ENCODE measurements at places on chromosomes 2 and 18. TPM values are rescaled to one million over a fixed set of nuclear protein-coding genes. Genes with fewer than 3 reads are reported as not detected.

DNA sequence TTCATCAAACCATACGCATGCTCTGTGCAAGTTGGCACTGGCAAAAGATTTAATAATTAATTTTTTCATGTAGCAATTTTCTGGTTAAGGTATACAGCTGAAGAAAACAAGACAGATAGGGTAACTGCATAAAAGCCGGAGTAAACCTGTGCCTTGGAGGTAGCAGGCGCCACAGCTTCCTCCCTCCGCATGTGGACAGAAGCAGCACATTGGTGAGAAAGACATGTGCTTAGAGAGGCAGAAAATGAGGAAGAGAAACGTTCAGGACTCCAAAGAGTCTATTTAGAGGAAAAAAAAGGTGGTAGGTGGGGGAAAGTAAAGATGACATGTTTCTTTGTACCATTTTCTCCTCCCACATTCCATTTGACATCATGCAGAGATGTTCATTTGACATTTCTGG lies 9.3 kb downstream of the ST6GAL2 start:
- no peak overlapping the region for H3K27ac ChIP-seq
- peaks cover 1% of the 10 kb centered on the region for H3K27me3 ChIP-seq
- DNase-seq = no peak

- no peak for DNase-seq
- H3K4me1 ChIP-seq = no peaks in the 10 kb centered on the region
- H3K27ac ChIP-seq = no peak overlapping the region
- H3K4me3 ChIP-seq = no peak overlapping the region
- no peaks in the 10 kb centered on the region for H3K36me3 ChIP-seq
- H3K27me3 ChIP-seq = peaks cover 4% of the 10 kb centered on the region
Observed at GRCh38 chr18:50508228-50508627, 51.7 kb upstream of the MAPK4 start.

Gene C2orf15
- total RNA-seq = 2.3 TPM

GRCh38 chr2:16507655-16508489 lies 157.8 kb downstream of the CYRIA start:
- no peak overlapping the region for H3K4me3 ChIP-seq
- no peaks in the 10 kb centered on the region for H3K4me1 ChIP-seq
- H3K36me3 ChIP-seq = no peaks in the 10 kb centered on the region

GRCh38 chr2:39851651-39852110 lies 72.6 kb upstream of the THUMPD2 start:
- H3K27me3 ChIP-seq = peaks cover 23% of the 10 kb centered on the region
- H3K27ac ChIP-seq = no peak overlapping the region
- no peaks in the 10 kb centered on the region for H3K36me3 ChIP-seq
- H3K4me1 ChIP-seq = peaks cover 3% of the 10 kb centered on the region

GRCh38 chr2:99648178-99648844 lies 158.5 kb upstream of the REV1 start:
- H3K4me3 ChIP-seq = no peak overlapping the region
- no peaks in the 10 kb centered on the region for H3K27me3 ChIP-seq
- no peak for DNase-seq
- no peaks in the 10 kb centered on the region for H3K4me1 ChIP-seq
- H3K36me3 ChIP-seq = no peaks in the 10 kb centered on the region

Gene ALK
- not detected for total RNA-seq

Gene DPYSL5
- total RNA-seq = not detected

GRCh38 chr18:51342815-51343214 lies 145.3 kb upstream of the MEX3C start:
- H3K4me1 ChIP-seq = peaks cover 8% of the 10 kb centered on the region
- H3K27ac ChIP-seq = no peak overlapping the region
- DNase-seq = no peak
- no peak overlapping the region for H3K4me3 ChIP-seq
- H3K27me3 ChIP-seq = peaks cover 27% of the 10 kb centered on the region
